LHCN-M2 (cell line): ENCODE measurements at places on chromosomes 11 and 22. TPM values are rescaled to one million over a fixed set of nuclear protein-coding genes. Genes with fewer than 3 reads are reported as not detected.

Gene KDM4D
- 1.9 and 2.8 TPM in 2 replicates for total RNA-seq

Gene RASGRP2
- total RNA-seq, result 0.23 TPM in 1 of 2 replicates, not detected in the other

Gene OPCML
- not detected in 2 replicates for total RNA-seq

Gene PES1
- total RNA-seq, result 98.0 and 112 TPM in 2 replicates

Gene OR2AG1
- total RNA-seq, result not detected in 2 replicates

Gene OR52H1
- not detected in 2 replicates for total RNA-seq

Gene TIGD3
- total RNA-seq, result 0.26 and 0.29 TPM in 2 replicates

Gene MS4A6A
- not detected in 2 replicates for total RNA-seq

Gene OR51B5
- not detected in 2 replicates for total RNA-seq

Gene CXCR5
- total RNA-seq, result not detected in 2 replicates

Gene ASPHD2
- 2.0 and 2.4 TPM in 2 replicates for total RNA-seq

Gene ALDH3B1
- 59.0 and 60.2 TPM in 2 replicates for total RNA-seq

Gene DCHS1
- total RNA-seq, result 2.4 and 2.6 TPM in 2 replicates

Gene OR5T2
- total RNA-seq, result not detected in 2 replicates

Gene INPP5J
- total RNA-seq, result 0.06 TPM in 2 replicates

Gene PIWIL4
- total RNA-seq, result 0.52 and 1.2 TPM in 2 replicates

Gene DDT
- total RNA-seq, result 98.8 and 134 TPM in 2 replicates

Gene CNTN5
- total RNA-seq, result 0.69 TPM in 1 of 2 replicates, not detected in the other

Gene SLC22A12
- not detected in 2 replicates for total RNA-seq

Gene OR8A1
- total RNA-seq, result not detected in 2 replicates

Gene RHOD
- total RNA-seq, result 0.57 and 1.0 TPM in 2 replicates

Gene TIMP3
- 19.6 and 41.0 TPM in 2 replicates for total RNA-seq

Gene SERPIND1
- 0.13 and 0.17 TPM in 2 replicates for total RNA-seq

Gene CASP12
- 0.13 TPM in 1 of 2 replicates, not detected in the other for total RNA-seq

Gene CHST1
- 3.1 and 5.8 TPM in 2 replicates for total RNA-seq

Gene SNX32
- total RNA-seq, result 0.45 and 0.69 TPM in 2 replicates

Gene LARGE2
- total RNA-seq, result not detected in 2 replicates

Gene TNNT3
- total RNA-seq, result 1.9 TPM in 1 of 2 replicates, not detected in the other

Gene DNAJB13
- 0.06 TPM in 1 of 2 replicates, not detected in the other for total RNA-seq

Gene CD6
- total RNA-seq, result not detected in 2 replicates

Gene PRRG4
- total RNA-seq, result 1.3 TPM in 2 replicates

Gene RASSF10
- not detected in 2 replicates for total RNA-seq

Gene AMPD3
- 19.2 and 23.8 TPM in 2 replicates for total RNA-seq

Gene C11orf21
- total RNA-seq, result not detected in 2 replicates

Gene PDGFD
- under 0.01 TPM in 1 of 2 replicates, not detected in the other for total RNA-seq

Gene TEX54
- total RNA-seq, result not detected in 2 replicates

Gene TRIM49D2
- total RNA-seq, result not detected in 2 replicates

Gene CTSW
- total RNA-seq, result 0.40 TPM in 1 of 2 replicates, not detected in the other

Gene NR1H3
- total RNA-seq, result 9.4 and 10.8 TPM in 2 replicates

Gene LINC01488
- total RNA-seq, result not detected in 2 replicates
